ENCODE measurements at places on chromosomes 1 and 21. TPM values are rescaled to one million over a fixed set of nuclear protein-coding genes. Genes with fewer than 3 reads are reported as not detected.
A peak's percentile ranks its signal among the peaks of the same experiment; 100 is the strongest.

- no peak for DNase-seq
Observed at GRCh38 chr1:4397196-4397595, 257.2 kb upstream of the AJAP1 start.

GRCh38 chr21:38229260-38229877, 27.4 kb upstream of the KCNJ15 start:
- DNase-seq = no peak

The RPL22 gene
- 283 TPM for total RNA-seq

The NUP210L gene
- not detected for total RNA-seq

- peak; percentile 92 for DNase-seq
Observed at GRCh38 chr1:93964777-93965200, 55.6 kb upstream of the GCLM start.

- no peak for DNase-seq
Observed at GRCh38 chr1:35220976-35221375, 28.0 kb upstream of the SFPQ start.

GRCh38 chr1:172401892-172402291, 18.6 kb upstream of the C1orf105 start:
- no peak for DNase-seq

DNA sequence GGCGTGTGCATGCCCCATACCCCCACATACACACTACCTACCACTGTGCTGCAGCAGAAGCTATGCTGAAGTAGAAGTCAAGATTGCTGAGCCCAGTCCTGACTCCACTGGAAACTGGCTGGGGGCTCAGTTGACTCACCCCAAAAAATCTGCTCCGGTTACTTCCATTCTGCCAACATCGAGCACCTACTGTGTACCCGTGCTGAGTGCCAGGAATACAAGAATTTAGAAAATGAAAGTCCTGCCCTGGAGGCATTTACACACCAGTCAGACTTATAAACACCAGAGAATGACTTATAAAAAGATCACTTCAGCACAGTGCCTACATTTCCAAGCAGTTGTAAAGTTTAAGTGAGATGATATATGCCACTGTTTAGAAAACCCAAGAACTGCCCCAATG, 99.1 kb downstream of the NMNAT2 start:
- no peak for DNase-seq

DNA sequence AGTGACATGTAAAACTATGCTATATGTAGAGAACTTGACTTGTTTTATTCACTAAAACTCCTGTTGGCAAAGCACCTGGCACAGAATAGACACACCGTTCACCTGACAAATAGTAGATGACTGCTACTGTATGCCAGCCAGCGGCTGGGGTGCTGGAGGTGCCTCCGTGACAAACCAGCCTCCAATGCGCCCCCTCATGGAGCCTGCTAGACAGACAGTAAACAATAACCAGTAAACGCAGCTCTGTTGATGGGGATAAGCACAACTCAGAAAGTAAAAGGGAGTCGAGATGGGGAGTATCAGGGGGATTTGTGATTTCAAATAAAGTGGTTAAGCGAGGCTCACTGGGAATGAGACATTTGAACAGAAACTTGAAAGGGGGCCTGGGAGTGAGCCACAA, 107.2 kb downstream of the PRDM2 start:
- no peak for DNase-seq
